ENCODE measurements at places on chromosomes 3 and 15. TPM values are rescaled to one million over a fixed set of nuclear protein-coding genes. Genes with fewer than 3 reads are reported as not detected.
A peak's percentile ranks its signal among the peaks of the same experiment; 100 is the strongest.

- DNase-seq, result no peak
These were observed 47.9 kb upstream of the LIPC start for GRCh38 chr15:58383876-58384275.

GRCh38 chr3:188134079-188134478 is 19.9 kb upstream of the LPP start:
- DNase-seq, result no peak

- no peak for DNase-seq
These were observed 116.7 kb upstream of the MRPS22 start for GRCh38 chr3:139227165-139227564.

DNA sequence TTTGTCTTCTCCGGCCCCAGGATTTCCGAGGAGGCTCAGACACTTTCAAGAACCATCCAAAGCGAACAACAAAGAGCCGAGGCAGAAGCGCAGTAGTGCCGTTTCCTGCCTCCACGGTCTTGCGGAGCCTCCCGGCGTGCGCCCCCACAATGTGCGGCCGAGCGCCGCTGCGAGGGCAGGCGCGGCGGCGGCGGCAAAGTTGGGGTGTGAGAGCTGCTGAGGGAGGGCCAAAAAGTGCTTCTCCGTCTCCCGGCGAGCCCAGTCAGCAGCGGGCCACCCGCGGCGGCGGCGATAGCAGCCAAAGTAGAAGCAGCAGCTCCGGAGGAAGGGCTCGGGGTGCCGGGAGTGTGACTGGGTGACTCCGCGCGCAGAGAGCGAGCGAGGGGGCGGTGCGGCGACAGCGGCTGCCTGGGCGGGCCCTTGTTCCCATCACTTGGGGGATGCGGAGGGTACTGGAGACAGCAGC is 749.1 kb downstream of the ROBO1 start:
- peak; percentile 67 for DNase-seq

GRCh38 chr3:130384476-130385025 is 39.1 kb downstream of the COL6A5 start:
- no peak for DNase-seq

GRCh38 chr3:33787328-33788009 is 11.0 kb upstream of the PDCD6IP start:
- DNase-seq, result peak; percentile 52

DNA sequence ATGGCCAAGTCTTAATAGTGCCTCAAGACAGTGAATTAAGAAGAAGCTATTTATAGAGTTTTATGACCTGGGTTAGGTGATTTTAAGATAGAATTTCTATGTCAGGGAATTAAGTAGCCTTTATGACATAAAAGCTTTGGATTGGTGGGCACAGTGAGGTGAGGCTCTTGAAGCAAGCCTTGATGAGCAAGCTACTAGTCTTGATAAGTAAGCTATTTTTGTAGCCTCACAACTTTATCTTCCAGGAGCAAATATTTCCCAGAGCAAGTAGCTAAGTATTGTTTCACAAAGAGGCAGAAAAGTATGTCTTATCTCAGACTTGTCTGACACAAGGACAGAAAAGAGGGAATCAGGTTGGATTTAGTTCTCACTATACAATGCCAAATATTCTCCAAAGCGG is 491.7 kb upstream of the RASGRP1 start:
- DNase-seq, result no peak

DNA sequence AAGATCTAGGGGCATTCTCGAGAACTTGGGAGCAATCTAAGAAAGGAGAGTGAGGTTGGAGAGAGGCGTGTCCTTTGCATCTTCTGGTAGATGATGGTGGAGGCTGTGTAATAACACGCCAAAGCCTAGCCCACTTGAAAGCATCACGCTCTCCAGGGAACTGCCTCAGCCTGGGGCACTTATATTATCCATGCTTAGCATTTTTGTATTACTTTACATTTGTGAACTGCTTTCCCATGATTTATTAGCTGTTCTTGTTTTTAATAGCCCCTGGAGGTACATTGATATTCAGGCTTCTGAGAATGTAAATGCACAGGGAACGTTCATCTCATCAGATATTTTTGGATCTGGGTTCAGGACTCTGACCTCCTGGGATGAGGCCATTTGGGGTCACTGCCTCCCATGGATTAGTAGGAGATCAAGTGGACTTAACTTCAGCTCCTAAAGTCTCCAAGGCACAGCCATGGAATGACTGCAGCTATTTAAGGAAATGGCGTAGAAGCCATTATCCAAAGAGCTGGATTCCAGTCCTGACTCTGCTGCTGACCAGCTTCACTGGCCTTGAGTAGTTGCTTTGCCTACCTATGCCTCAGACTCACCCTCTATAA is 124.9 kb downstream of the LPP start:
- DNase-seq, result no peak

DNA sequence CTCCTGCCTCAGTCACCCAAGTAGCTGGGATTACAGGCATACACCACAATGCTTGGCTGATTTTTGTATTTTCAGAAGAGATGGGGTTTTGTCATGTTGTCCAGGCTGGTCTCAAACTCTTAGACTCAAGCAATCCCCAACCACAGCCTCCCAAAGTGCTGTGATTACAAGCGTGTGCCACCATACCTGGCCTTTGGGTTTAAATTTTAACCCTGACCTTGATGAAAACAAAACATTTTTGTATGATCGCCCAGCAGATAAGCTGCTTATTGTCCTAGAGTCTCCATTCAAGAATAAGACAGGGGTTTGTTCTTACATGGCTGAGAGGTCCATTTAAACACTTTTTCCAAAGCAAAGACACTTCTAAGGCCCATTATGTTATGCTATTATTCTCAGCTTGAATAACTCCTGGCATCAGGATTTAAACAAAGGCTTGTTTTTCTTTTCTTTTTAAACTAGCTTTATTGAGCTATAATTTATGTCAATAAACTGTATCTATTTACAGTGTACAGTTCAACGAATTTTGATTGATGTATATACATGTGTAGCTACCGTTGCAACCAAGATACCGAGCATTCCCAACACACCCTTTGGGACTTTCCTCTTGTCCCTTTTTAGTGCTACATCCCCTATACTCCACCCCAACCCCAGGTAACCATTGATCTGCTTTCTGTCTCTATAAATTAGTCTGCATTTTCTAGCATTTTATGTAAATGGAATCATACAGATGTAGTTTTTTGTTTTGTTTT is 1.4 kb upstream of the MUC13 start:
- DNase-seq, result no peak

DNA sequence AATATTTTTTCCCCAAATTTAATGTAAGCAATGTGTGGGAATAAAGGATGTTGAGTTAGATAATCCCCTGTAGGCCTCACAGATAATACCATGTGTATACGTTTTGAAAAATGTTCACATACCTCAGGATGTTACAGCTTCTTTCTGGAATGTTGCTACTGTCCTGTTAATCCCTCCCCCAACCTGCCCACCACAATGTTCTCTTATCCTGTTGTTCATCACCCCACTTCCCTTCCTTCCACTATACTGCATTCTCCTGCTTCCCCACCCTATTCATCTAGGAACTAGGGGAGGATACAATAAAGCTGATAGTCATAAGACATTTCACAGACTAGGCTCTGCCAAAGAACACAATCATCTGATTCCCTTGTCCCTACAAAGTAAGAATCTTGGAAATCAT is 92.1 kb downstream of the IGF2BP2 start:
- no peak for DNase-seq

The STAB1 gene
- 339 TPM for total RNA-seq

The NOX5 gene
- total RNA-seq, result 0.19 TPM

The KBTBD12 gene
- total RNA-seq, result 7.6 TPM

The DUOXA2 gene
- not detected for total RNA-seq

The TMEM158 gene
- total RNA-seq, result 3.0 TPM

The PODXL2 gene
- 4.0 TPM for total RNA-seq

All from aorta (tissue), 5 donors.